ENCODE measurements at places on chromosomes 13 and 19. TPM values are rescaled to one million over a fixed set of nuclear protein-coding genes. Genes with fewer than 3 reads are reported as not detected.

ICAM4 gene
- polyA plus RNA-seq, result 1.2 TPM

CCL25 gene
- 1,345 TPM for polyA plus RNA-seq

CLIP3 gene
- polyA plus RNA-seq, result 21.5 TPM

UCHL3 gene
- 27.3 TPM for polyA plus RNA-seq

PAN3 gene
- 37.1 TPM for polyA plus RNA-seq

ZNF428 gene
- 40.4 TPM for polyA plus RNA-seq

TSSK6 gene
- 1.2 TPM for polyA plus RNA-seq

SPACA4 gene
- polyA plus RNA-seq, result 4.2 TPM

UBE2L5 gene
- 0.31 TPM for polyA plus RNA-seq

GRIN2D gene
- 0.48 TPM for polyA plus RNA-seq

ATG4D gene
- polyA plus RNA-seq, result 30.0 TPM

ZNF728 gene
- polyA plus RNA-seq, result not detected

NLRP13 gene
- polyA plus RNA-seq, result not detected

ZNF132 gene
- polyA plus RNA-seq, result 8.0 TPM

CERS4 gene
- 119 TPM for polyA plus RNA-seq

SBK3 gene
- 0.15 TPM for polyA plus RNA-seq

OR7A5 gene
- not detected for polyA plus RNA-seq

ZNF682 gene
- polyA plus RNA-seq, result 12.0 TPM

ARL11 gene
- 1.3 TPM for polyA plus RNA-seq

KLC3 gene
- polyA plus RNA-seq, result 0.04 TPM

ZNF71 gene
- 4.1 TPM for polyA plus RNA-seq

ZNF836 gene
- polyA plus RNA-seq, result 11.6 TPM

SLC7A10 gene
- 20.9 TPM for polyA plus RNA-seq

GPR4 gene
- 0.66 TPM for polyA plus RNA-seq

OXGR1 gene
- polyA plus RNA-seq, result 0.88 TPM

KLK3 gene
- 0.90 TPM for polyA plus RNA-seq

VN1R4 gene
- not detected for polyA plus RNA-seq

SCN1B gene
- 0.96 TPM for polyA plus RNA-seq

SMIM7 gene
- polyA plus RNA-seq, result 85.6 TPM

KLK4 gene
- not detected for polyA plus RNA-seq

FREM2 gene
- polyA plus RNA-seq, result 6.2 TPM

SLC6A16 gene
- polyA plus RNA-seq, result 0.61 TPM

SIGLEC11 gene
- 23.8 TPM for polyA plus RNA-seq

ZNF296 gene
- 6.6 TPM for polyA plus RNA-seq

ZNF525 gene
- 15.4 TPM for polyA plus RNA-seq

GRK1 gene
- polyA plus RNA-seq, result 0.16 TPM

ZNF524 gene
- polyA plus RNA-seq, result 18.9 TPM

ZGLP1 gene
- polyA plus RNA-seq, result 7.6 TPM

ANKRD24 gene
- 2.8 TPM for polyA plus RNA-seq

MCF2L gene
- polyA plus RNA-seq, result 30.9 TPM

Measured in large intestine (tissue), 12 donors.